T-cell (primary cell): ENCODE measurements at places on chromosomes 16 and 17. TPM values are rescaled to one million over a fixed set of nuclear protein-coding genes. Genes with fewer than 3 reads are reported as not detected.

GRCh38 chr17:9414471-9414870, 161.1 kb downstream of the STX8 start:
- H3K27me3 ChIP-seq, result no peaks in the 10 kb centered on the region
- no peak for DNase-seq
- H3K27ac ChIP-seq, result no peak overlapping the region
- no peaks in the 10 kb centered on the region for H3K4me1 ChIP-seq
- H3K4me3 ChIP-seq, result no peak overlapping the region
- H3K36me3 ChIP-seq, result no peaks in the 10 kb centered on the region

GRCh38 chr16:22684574-22685458, 129.1 kb upstream of the HS3ST2 start:
- no peak overlapping the region for H3K27ac ChIP-seq
- H3K27me3 ChIP-seq, result no peaks in the 10 kb centered on the region
- DNase-seq, result no peak
- no peaks in the 10 kb centered on the region for H3K36me3 ChIP-seq
- no peak overlapping the region for H3K4me3 ChIP-seq

DNA sequence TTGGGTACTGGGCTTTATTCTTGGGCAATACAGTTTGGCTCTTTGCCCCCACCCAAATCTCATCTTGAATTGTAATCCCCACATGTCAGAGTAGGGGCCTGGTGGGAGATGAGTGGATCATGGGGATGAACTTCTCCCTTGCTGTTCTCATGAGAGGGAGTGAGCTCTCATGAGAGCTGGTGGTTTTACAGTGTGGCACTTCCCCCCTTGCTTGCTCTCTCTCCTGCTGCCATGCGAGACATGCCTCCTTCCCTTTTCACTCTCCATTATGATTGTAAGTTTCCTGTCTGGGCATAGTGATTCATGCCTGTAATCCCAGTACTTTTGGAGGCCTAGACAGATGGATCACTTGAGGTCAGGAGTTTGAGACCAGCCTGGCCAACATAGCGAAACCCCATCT, 18.1 kb upstream of the CNEP1R1 start:
- no peak overlapping the region for H3K27ac ChIP-seq
- H3K4me1 ChIP-seq, result no peaks in the 10 kb centered on the region
- no peak overlapping the region for H3K4me3 ChIP-seq

GRCh38 chr17:42613699-42614295, 4.3 kb downstream of the TUBG1 start:
- H3K4me3 ChIP-seq, result no peak overlapping the region
- peaks cover 35% of the 10 kb centered on the region for H3K36me3 ChIP-seq
- no peak for DNase-seq
- H3K27me3 ChIP-seq, result no peaks in the 10 kb centered on the region
- no peaks in the 10 kb centered on the region for H3K4me1 ChIP-seq
- no peak overlapping the region for H3K27ac ChIP-seq

DNA sequence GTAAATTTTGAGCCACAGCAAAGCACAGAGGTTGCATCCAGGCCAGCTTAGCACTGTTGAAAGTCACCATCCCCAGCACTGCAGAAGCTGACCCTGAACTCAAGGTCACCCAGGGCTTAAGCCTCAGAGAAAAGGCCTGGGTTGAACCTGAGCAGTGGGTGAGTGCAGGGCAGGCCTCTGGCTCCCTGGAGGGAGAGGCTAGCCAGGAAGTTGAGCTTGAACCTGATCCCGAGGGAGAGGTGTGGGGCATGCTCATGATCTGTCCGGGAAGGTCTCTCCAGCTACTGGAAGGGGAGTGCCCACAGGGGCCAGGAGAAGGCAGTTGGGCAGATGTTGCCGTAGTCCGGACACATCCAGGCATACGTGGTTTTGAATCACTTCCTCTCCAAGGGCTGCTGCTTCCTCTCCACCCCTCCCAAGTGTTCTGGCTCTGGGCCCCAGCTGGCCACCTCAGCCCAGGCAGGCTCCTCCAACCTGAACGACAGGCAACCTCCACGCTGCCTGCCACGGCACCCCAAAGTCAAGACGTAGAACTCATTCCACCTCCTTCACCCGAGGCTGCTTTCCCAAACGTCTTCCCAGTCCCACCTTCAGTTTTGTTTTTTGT, 18.4 kb downstream of the CARHSP1 start:
- no peak overlapping the region for H3K27ac ChIP-seq
- no peak overlapping the region for H3K4me3 ChIP-seq
- H3K4me1 ChIP-seq, result peaks cover 7% of the 10 kb centered on the region

Gene MT4
- total RNA-seq, result not detected

Gene CD300E
- not detected for total RNA-seq

- H3K36me3 ChIP-seq, result no peaks in the 10 kb centered on the region
- peaks cover 12% of the 10 kb centered on the region for H3K4me1 ChIP-seq
- H3K4me3 ChIP-seq, result no peak overlapping the region
- no peak for DNase-seq
- peaks cover 51% of the 10 kb centered on the region for H3K27me3 ChIP-seq
- no peak overlapping the region for H3K27ac ChIP-seq
These were observed 119.7 kb upstream of the CIBAR2 start for GRCh38 chr16:85231959-85232358.

GRCh38 chr16:49527611-49528010, 154.0 kb downstream of the C16orf78 start:
- no peak overlapping the region for H3K4me3 ChIP-seq
- no peak for DNase-seq
- no peaks in the 10 kb centered on the region for H3K36me3 ChIP-seq
- no peaks in the 10 kb centered on the region for H3K27me3 ChIP-seq
- H3K4me1 ChIP-seq, result no peaks in the 10 kb centered on the region

DNA sequence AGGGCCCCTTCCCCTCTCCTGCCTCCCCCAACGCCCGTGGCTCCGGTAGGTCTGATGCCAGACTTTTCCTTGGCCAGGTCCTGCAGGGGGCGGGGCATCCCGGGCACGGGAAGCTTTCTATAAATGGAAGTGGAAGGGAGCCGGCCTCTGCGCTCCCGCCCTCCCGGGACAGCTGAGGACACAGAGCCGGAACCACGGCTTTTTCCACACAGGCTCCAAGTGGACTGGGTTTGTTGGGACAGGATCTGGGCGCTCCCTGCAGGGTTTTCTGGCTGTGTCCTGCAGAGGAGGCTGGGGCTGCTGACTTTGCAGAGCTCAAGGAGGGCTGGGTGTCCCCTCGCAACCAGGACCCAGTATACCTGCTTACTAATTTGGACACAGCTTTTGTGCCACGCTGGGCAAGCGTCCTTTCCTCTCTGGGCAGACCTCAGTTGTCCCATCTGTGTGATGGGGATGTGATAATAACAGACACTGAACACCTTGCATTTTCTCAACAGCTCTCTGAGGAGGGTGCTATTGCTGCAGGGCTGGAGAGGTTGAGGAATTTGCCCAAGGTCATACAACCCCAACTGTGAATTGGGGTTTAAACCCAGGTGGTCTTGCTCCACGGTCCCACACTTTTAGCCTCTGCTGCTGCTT, 1.8 kb downstream of the TNS4 start:
- H3K27me3 ChIP-seq, result no peaks in the 10 kb centered on the region
- H3K4me1 ChIP-seq, result no peaks in the 10 kb centered on the region
- no peak overlapping the region for H3K4me3 ChIP-seq
- no peak overlapping the region for H3K27ac ChIP-seq
- H3K36me3 ChIP-seq, result no peaks in the 10 kb centered on the region

Gene ZP2
- not detected for total RNA-seq

- peaks cover 14% of the 10 kb centered on the region for H3K4me1 ChIP-seq
- H3K4me3 ChIP-seq, result no peak overlapping the region
- DNase-seq, result no peak
- no peak overlapping the region for H3K27ac ChIP-seq
These were observed 9.7 kb downstream of the CFAP20 start for GRCh38 chr16:58119509-58119845.

DNA sequence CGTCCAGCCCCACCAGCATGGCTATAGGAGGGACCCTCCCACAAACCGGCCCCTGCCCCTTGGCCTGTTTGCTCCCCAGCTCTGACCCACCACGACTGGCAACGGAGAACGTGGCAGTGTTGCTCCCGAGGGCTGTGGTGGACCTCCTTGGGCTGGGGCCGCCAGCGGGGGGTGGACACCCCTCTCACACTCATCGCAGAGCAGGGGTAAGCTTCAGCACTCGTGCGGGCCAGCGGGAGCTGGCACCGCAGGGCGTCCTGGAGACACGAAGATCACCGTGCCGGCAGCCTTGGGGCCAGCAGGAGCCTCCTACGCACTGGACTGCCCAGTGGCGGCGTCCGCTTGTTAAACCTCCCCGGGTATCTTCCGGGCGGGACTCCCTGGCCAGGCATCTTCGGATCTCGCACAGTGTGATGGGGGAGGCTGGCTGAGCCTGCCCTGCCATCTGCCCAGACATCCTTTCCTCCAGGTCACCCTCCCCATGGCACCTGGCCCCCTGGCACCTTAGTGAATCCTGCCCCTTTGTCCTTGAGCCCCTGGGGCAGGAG, 53.5 kb downstream of the ABR start:
- H3K27ac ChIP-seq, result no peak overlapping the region
- no peak for DNase-seq
- H3K36me3 ChIP-seq, result no peaks in the 10 kb centered on the region
- H3K27me3 ChIP-seq, result peaks cover 7% of the 10 kb centered on the region

- H3K27ac ChIP-seq, result peak overlapping the region; percentile 91
- no peaks in the 10 kb centered on the region for H3K27me3 ChIP-seq
- DNase-seq, result no peak
- peaks cover 77% of the 10 kb centered on the region for H3K4me1 ChIP-seq
These were observed 142.2 kb downstream of the CCDC182 start for GRCh38 chr17:57602896-57603295.

Gene AGRP
- total RNA-seq, result not detected

DNA sequence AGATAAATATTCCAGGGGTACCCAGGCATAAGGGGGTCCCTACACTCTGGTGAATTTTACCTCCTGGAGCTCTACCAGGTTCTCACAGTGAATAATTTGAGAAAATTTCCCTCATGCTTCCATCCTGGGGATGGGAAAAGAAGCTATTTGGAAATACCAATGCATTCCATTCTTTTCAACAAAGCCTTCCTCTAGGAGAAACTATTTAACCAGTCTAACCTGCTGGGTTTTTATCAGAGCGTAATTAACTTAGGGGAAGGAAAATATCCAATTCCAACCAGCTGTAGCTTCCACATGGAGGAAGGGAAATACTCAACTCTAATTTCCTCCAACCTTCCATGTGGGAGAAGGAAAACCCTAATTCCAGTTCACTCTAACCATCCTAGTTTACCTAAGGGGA, 17.0 kb downstream of the MFSD6L start:
- H3K27ac ChIP-seq, result no peak overlapping the region
- no peaks in the 10 kb centered on the region for H3K36me3 ChIP-seq
- peaks cover 2% of the 10 kb centered on the region for H3K27me3 ChIP-seq
- DNase-seq, result no peak

Gene ZNF18
- 13.8 TPM for total RNA-seq

DNA sequence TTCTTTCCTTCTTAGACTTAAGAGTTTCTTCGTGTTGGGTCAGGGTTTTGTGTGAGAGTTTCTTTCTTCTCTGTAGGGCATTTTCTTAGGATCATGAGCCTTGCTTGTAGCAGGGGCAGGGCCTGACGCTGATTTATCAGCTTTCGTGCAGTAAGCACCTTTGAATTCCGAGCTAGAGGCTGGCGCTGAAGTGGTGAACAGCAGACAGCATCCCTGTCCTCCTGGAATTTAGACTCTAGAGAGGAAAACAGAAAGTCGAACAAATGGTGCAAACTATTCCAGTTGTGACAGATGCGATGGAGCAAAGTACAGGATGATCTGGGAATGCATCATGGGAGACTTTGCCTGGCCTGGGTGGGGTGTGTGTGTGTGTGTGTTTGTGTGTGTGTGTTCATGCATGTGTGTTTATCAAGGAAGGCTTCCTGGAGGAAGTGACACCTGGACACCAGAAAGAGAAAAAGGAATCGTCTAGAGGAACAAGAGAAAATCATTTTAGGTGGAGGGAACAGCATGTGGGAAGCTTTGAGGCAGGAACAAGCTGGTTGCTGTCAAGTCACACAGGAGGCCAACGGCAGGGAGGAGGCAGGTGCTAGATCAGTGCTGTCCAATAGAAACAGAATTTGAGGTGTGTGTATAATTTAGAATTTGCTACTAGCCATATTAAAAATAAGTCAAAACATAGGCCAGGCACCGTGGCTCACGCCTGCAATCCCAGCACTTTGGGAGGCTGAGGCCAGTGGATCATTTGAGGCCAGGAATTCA, 60.2 kb downstream of the WWP2 start:
- H3K4me1 ChIP-seq, result no peaks in the 10 kb centered on the region
- peaks cover 21% of the 10 kb centered on the region for H3K36me3 ChIP-seq
- no peak overlapping the region for H3K27ac ChIP-seq

Gene FOXL1
- total RNA-seq, result not detected

- H3K27ac ChIP-seq, result no peak overlapping the region
- DNase-seq, result no peak
These were observed 83.2 kb upstream of the GNAO1 start for GRCh38 chr16:56108056-56108471.

Gene CNGB1
- total RNA-seq, result not detected

DNA sequence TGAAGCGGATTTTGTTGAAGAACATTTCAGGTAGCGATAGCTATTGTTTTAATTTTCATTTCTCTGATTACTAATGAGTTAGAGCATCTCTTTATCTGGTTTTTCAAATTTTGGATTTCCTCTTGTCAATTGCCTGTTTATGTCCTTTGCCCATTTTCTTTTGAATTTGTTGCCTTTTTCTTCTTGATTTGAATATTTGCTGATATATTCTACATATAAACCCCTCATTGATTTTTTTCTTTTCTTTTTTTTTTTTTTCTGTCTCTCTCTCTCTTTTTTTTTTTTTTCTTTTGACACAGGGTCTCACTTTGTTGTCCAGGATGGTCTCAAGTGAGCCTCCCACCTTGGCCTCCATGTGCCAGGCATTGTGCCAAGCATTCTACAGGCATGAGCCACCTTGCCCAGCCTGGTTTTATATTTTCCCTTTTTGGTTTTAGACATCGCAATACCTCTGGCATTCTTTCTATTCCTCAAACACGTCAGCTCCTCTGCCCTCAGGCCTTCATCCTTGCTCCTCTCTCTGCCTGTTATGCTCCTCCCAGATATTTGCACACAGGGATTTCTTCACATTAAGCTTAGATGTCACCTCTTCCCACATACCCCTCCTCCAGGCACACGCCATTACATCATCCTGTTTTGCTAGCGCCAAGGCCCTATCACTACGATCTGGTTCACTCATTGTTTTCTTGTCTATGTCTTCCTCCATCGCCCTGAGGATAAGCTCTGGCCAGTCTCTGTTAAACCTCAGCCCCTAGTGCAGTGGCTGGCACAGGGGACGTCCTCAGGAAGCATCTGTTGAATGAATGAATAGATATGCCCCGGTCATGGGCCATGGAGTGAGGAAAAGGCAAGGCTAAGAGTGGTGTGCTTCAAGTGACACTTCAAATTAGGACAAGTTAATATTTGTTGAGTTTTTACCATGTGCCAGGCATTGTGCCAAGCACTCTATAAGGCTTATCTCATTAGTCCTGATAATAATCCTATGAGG, 8.6 kb downstream of the SARM1 start:
- H3K4me1 ChIP-seq, result peaks cover 21% of the 10 kb centered on the region
- DNase-seq, result no peak
- H3K36me3 ChIP-seq, result no peaks in the 10 kb centered on the region
- no peak overlapping the region for H3K27ac ChIP-seq
- H3K4me3 ChIP-seq, result no peak overlapping the region
- peaks cover 10% of the 10 kb centered on the region for H3K27me3 ChIP-seq

- H3K36me3 ChIP-seq, result no peaks in the 10 kb centered on the region
- peaks cover 16% of the 10 kb centered on the region for H3K27me3 ChIP-seq
- DNase-seq, result no peak
- H3K27ac ChIP-seq, result no peak overlapping the region
These were observed 50.8 kb downstream of the TBC1D26 start for GRCh38 chr17:15782866-15783265.

GRCh38 chr17:73191443-73192205, 1.2 kb upstream of the COG1 start:
- no peaks in the 10 kb centered on the region for H3K27me3 ChIP-seq
- peak overlapping the region; percentile 76 for H3K4me3 ChIP-seq
- peak; percentile 55 for DNase-seq
- H3K27ac ChIP-seq, result peak overlapping the region; percentile 60
- peaks cover 31% of the 10 kb centered on the region for H3K4me1 ChIP-seq
